ENCODE measurements at places on chromosomes 12 and 14.

- DNase-seq, result no peak
Observed at GRCh38 chr14:71089971-71090370, 182.7 kb downstream of the PCNX1 start.

GRCh38 chr14:100982762-100983161 is 79.2 kb upstream of the RTL1 start:
- DNase-seq, result no peak

DNA sequence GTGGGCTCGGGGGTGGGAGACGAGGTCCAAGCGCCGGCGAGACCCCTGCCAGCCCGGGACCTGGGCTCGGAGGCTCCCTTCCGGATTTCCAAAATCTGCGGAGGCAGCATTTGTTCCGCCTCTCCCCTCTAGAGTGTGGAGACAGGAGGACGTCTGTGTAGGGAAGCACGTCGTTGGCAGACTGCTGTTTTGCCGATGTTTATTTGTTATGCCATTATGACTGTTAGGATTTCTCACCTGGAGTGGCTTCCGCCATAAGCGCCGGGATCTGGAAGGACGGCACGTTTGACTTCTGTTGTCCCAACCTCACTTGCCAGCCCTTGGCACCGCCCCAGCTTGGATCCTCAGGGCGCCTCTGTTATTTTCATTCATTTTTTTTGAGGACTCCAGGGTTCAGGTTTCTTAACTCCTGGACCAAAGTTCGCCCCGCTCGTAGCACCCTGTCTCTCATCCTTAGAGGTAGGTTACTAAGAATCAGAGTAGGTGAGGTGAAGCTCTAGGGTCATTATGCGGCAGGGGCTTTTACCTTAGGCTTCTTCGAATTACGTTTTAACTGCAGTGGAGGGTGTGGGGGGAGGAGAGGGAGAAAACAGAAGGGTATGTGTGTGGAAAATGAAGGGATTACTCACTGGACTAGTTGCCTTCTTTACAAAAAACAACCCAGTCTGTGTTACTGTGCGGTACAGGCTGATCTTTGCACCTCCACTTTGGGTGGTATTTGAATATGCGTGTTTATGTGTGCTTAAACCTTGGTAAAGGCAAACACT is 547 bp upstream of the PYGL start:
- peak; percentile 41 for DNase-seq

DNA sequence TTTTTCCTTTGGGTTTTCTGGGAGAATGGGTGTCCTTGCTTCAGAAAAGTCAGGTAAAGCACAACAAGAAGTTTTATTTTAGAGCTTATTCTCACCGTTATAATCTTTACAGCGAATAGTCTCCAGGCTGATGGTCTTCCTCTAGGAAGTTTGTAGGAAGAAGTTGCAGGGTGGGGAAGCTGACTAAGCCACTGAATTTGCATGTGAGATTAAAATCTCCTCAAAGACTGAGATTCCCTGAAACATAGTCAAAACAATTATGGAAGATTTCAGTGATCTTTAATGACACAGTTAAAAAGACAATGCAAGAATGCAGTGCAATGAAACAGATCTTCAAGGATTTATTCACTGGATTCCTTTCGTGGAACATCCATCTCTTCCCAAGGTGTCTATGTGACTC is 1.2 kb downstream of the TAS2R10 start:
- no peak for DNase-seq

GRCh38 chr12:97982684-97983083 is 520.1 kb downstream of the RMST start:
- DNase-seq, result no peak

DNA sequence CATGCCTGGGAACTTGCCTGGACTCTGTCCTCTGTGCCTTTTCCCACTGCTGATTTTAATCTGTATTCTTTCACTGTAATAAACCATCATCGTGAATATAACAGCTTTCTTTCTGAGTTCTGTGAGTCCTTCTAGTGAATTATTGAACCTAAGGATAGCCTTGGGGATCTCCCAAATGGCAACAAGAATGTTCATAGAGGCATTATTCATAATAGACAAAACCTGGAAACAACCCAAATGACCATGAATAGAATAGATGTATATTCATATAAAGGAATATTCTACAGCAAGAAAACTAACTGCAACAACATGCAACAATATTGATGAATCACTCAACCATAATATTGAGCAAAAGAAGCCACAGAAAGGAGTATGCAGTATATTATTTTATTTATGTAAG is 44.7 kb upstream of the CEP83 start:
- no peak for DNase-seq

DNA sequence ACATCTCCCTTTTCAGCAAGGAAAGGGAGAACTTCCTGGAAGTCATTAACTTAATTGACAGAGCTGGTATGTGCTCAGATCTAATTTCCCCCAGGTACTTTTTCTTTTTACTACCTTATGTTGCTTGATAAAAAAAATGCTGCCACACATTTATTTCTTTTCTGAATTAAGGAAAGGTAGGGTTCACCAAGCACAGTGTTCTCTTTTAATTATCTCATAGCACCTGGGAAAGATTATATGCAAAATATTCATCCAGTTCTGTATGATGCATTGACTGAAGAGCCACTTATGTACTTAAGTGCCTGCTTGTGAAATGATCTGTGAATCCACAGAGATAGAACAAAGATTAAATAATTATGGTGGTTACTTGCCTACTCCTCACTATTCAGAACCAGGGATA is 25.1 kb downstream of the KCNC2 start:
- DNase-seq, result no peak

- DNase-seq, result no peak
Observed at GRCh38 chr12:59386236-59386635, 209.6 kb upstream of the SLC16A7 start.

- no peak for DNase-seq
Observed at GRCh38 chr12:67038486-67038885, 230.7 kb upstream of the CAND1 start.

DNA sequence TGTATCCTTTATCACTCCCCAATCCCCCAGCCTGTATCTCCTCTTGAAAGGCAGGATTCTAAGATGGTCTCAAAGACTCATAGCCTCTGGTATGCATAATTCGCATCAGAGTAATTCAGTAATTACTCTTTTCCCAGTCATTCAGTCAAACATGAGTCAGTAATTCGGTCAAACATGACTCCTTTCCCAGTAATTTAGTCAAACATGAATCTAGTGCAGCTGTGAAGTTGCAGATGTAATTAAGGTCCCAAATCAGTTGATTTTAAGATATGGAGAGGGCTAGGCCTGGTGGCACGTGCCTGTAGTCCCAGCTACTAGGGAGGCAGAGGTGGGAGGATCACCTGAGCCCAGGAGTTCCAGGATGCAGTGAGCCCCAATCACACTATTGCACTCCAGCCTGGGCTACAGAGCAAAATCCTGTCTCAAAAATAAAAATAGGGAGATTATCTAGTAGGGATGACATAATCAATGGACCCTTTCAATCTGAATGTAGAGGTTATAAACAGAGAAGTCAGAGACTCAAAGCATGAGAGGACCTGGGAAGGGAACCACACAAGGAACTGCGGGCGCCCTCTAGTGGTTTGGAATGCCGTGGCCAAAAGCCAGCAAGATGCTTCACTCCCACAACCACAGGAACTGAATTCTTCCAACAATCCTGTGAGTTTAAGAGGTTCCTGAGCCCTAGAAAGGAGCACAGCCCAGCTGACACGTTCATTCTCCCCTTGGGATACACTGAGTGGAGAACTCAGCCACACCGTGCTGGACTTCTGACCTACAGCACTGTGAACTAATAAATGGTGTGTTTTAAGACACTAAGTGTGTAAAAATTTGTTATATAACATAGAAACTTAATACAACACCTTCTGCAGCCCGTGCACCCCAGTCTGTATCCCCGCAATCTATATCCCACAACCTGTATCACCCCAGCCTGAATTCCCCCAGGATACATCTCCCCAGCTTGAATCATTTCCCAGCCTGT is 14.3 kb upstream of the ARMH4 start:
- peak; percentile 79 for DNase-seq

GRCh38 chr12:6462234-6462995 is 8.1 kb downstream of the VAMP1 start:
- DNase-seq, result no peak

DNA sequence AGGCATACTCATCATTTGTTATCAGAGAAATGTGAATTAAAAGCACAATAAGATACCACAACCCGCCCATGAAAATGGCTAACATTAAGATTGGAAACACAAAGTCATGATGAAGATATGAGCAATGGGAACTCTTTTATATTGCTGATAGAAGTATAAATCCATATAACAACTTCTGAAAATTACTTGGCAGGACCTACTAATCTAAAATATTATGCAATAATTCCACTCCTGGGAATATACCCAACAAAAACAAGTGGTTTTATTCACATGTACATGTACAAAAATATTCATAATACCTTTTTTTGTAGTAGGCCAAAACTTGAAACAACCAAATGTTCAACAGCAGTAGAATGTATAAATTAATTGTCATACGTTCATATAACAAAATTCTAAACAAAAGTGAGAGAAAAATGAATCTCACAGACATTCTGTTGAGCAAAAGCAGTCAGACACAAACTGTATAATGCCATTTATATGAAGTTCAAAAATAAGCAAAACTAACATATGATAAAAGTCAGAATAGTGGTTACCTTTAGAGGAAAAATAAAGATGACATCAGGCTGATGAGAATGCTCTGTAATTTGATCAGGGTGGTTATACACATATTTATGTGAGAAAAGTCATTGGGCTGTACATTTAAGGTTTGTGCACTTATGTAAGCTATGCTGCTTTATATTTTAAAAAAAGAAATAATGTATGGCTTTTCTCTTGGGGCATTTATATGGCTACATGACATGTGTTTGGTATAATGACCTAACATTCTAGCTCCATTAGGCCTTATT is 309.2 kb upstream of the KITLG start:
- DNase-seq, result no peak

DNA sequence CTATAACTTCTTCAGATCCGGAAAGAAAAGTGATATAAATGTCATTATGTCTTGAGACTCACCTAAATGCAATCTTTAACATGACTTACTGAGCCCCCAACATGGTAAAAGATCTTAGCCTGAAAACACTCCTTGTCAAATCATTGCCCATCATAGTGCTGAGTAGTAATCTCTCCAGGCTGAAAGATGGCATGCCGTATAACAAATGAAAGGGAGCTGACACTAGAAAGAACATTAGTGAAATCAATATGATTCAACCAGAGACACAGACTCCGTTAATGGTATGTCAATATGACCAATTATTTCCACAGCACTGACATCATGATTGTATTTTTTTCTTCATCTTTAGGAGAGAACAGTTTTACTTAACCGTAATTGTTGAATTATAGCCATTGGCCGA is 54.4 kb downstream of the BICD1 start:
- no peak for DNase-seq

GRCh38 chr12:107564946-107565345 is 120.7 kb upstream of the PWP1 start:
- no peak for DNase-seq

- no peak for DNase-seq
Observed at GRCh38 chr12:68620519-68621471, 10.1 kb downstream of the RAP1B start.

DNA sequence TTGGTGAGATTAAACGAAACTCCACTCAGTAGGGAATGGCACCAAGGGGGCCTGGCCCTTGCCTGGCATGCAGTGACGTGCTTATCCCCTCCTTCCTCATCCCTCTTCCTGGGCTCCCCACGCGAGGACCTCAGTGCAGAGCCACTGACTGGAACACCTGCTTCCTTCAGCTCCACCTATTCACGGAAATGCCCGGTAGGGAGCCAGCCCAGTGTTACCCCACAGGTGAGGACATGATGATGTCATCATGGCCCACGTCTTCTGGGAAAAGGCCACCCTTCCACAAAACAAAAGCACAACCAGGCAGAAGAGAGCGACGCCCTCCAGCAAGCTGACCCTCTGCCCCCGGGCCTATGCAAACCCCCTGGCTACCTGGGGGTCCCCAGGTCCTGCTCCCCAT is 42.1 kb downstream of the CCDC85C start:
- DNase-seq, result no peak

DNA sequence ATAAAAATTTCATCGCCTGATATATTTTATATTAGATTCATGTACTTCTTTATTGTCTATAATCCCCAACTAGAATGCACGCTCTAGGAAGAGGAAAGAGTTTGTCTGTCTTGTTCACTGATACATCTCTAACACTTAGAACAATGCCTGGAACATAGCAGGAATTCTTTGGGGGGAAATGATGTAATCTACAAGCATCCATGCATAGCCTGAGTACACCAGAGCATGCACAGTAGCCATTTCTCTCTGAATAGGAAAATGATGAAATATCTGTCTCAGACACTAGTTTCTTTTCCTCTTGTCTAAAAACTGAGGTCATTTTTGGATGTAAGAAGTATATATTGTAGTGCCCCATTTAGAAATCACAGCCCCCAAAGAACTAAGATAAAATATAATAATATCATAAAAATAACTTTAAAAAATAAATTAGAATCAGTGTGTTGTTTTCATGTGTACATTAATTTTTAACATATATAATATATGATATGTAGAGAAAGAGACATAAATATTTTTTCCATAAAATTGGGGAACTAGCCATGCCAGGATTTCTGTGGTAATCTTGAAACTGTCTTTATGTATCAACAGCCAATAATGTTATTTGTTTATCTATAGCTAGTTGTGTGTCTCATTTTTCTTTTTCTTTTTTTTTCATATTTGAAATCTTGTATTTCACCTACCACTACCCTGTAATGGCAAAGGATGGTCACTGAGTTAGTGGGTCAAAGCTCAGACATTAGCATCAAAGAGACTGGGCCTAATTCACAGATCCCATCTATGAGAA is 155.6 kb upstream of the TMCC3 start:
- no peak for DNase-seq

- no peak for DNase-seq
Observed at GRCh38 chr14:64796369-64796768, 83.3 kb downstream of the SPTB start.

DNA sequence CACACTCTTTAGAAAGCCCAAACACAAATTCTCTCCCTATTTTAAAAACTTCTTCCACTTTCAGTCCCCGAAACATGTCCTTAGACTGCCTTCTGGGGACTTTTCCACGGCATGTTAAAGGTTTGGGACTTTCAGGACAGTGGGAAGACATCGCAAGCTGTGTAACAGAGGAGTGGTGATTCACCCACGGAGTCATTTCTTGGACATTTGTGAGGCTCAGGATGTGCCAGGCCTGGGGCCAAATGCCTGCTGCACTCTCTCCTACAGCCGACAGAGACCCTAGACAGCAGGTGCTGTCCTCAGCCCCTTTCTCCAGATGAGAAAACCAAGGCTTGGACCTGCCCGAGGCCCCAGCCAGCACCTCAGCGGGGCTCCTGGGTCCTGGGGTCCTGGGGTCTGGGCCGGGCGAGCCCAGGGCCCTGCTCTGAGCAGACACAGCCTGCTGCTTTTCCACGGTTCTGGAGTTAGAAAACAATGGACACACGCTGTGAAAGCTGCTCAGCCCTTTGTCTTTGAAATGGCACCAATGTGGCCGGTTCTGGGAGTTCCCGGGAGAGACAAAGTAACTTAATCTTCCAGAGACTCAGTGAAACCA is 370.2 kb upstream of the SFSWAP start:
- DNase-seq, result no peak

GRCh38 chr14:40656311-40656710 is 950.4 kb upstream of the LRFN5 start:
- peak; percentile 16 for DNase-seq

GRCh38 chr12:113064395-113065125 is 8.0 kb downstream of the DTX1 start:
- no peak for DNase-seq

GRCh38 chr14:84006643-84007155 is 1523.2 kb upstream of the FLRT2 start:
- peak; percentile 86 for DNase-seq
